Activated CD4-positive, alpha-beta T cell treated with anti-CD3 and anti-CD28 coated beads, Interleukin-2, amount 50 U/mL, for 24 hours (primary cell): ENCODE measurements at places on chromosomes 12 and 14.

- DNase-seq: no peak
Observed at GRCh38 chr12:18919871-18920511, 182.1 kb downstream of the CAPZA3 start.

DNA sequence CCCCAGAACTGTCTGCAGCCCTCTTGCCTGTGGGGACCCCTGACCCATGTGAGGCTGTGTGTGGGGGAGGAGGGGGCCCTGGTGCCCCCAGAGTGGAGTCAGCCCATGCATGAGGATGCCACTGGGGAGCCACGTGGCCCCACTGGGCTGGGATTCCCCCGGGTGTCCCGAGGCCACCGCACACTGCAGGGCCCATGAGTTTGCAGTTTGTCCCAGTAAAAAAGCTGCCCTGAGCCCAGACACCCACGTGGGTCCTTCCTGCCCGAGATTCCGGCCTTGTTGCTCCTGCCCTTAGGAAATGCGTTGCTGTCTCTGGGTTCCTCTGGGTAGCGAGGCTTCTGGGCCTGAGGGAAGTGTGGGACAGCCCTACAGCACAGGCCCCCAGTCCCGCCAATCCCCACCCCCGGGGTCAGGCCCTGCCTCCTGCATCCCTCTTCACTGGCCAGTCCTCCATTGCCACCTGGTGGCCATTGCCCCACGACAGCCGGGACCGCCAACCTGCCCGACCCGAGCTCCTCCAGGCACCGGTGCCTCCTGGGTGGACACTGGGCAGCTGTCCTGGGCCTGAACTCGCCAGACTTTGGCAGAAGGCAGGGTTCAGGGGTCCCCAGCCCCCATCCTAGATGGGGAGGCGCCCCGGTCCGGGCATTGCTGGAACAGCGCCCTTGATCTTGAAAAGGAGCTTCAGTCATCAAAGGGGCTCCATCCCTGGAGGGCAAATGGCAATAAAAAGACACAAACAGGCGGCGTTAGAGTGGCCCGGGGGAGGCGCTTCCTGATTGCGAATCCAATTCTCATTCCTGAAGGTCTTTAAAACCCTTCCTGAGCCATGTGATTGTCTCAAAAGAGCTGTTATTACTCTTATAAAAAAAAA is 15.6 kb upstream of the C14orf180 start:
- DNase-seq: peak; percentile 50

GRCh38 chr12:117476341-117476740 is 114.9 kb upstream of the NOS1 start:
- no peak for DNase-seq

- no peak for DNase-seq
Observed at GRCh38 chr14:65359503-65359902, 53.0 kb upstream of the FUT8 start.

- DNase-seq: no peak
Observed at GRCh38 chr12:29024117-29024516, 125.0 kb upstream of the FAR2 start.

DNA sequence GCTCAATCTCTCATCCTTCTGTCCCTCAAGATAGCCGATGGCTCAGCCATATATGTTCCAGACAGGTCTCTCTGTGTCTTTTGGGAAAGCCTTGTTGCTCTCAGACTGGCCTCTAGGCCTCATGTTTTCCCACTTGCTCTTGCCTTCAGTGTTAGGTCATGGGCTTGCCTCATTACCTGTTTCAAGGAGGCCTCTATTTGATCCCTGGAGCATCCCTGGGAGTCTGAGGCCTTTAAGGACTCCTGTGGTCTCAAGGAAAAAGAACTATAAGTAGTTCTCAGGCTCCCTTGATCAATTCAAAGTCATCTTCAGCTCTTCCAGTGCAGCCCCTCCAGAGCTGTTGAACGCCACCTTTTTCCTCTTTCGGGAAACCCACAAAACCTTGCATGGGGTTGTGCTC is 47.9 kb downstream of the NTF3 start:
- DNase-seq: no peak

GRCh38 chr14:23062002-23062401 is 4.7 kb upstream of the CDH24 start:
- no peak for DNase-seq

DNA sequence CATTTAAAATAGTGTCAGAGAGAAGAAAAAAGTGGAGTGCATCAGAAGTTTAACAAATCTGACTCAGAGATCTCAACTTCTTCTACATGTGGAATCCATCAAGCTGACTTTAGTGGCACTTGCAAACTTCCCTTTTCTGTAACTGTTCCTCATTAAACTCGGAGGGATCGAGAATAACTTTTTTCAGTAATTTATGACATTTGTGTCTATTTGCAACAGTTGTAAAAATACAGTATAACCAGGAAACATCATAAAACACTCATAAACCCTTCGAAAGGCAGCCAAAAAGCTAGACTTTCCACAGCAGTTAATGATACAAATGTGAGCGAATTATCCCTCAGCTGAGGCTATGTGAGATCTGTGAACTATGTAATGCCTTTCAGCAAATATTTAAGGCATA is 1936.8 kb upstream of the SEL1L start:
- DNase-seq: no peak

DNA sequence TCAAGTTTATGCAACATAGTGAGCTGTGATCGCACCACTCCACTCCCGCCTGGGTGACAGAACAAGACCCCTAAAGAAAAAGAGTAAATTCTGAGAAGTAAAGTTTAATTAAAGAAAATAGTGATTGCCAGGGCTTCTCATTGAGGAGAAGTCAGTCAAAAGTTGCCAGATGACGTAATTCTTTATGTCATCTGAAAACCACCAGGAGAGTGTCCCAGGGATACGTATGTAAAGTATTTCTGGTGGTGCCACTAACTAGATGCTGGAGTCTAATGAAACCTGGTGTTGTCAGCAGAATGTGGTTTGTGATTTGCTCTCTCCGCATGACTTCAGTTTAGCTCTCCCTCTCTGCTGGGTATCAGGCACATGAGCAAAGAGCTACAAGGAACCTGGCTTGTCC is 392.5 kb downstream of the DPF3 start:
- no peak for DNase-seq

DNA sequence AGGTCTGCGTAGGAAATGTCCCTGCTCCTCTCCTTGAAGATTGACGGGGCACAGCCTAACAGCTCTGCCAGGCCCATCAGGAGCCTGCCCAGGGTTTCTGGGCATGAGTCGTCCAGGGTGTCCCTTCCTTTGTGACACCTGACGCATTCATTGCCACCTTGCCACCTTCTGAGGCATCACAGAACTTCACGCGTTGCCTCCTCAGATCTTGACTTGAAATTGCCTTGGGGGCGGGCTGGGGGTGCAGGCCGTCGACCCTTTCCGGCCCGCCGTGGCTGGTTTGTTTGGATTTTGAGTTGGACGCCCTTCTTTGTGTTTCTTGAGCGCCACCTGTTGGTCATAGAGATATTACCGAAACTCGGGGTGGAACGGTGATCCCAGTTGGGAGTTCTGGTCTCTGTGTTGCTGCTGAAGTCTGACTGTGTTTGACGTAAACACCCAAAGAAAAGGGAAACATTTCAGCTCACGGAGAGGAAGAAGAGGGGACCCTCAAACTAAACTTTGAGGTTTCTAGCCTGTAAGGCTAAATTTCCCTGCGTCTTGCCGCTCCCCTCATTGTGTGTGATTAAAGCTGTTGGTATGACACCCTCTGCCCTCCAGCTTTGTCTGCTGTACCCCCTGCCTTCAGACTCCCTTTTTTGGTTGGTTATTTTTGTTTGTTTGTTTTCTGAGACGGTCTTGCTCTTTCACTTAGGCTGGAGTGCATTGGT is 44.6 kb downstream of the MLXIP start:
- peak; percentile 65 for DNase-seq

DNA sequence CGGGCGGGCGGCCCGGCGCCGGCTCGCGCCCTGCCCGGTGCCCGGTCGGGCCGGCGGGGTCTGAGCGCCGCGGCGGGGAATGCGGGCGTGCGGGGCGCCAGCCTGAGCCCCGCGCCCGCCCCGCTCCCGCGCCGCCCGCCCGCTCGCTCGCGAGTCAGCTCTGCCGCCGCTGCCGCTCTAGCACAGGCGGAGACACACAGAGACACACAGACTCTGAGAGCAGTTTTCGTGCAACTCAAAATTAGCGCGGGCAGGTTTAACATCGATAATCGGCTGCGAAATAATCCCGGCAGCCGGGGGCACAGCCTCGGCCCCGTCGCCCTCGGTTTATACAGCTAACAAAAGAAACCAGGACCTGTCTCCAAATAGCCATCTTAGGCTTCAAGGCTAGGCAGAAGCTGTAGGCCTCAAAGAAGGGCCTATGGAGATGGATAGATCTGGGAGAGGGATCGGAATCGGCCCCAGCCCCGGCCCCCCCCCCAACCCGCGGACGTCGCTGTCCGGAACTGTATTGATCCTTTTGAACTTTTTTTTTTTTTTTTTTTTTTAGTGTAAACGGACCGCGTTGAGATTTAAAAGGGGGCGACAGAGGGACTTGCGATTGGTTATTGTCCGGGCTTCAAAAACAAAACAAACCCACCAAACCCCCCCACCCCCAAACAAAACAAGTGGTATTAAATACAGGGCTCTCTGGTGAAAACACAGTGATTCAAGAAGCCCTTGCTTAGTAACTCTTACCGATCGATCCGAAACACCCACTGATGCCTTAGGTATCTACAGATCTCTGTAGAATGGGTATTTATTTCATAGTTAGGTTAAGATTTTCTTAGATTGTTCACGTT is 1.1 kb downstream of the ARID2 start:
- peak; percentile 30 for DNase-seq

- DNase-seq: no peak
Observed at GRCh38 chr12:77841521-77841920, 10.8 kb downstream of the NAV3 start.

DNA sequence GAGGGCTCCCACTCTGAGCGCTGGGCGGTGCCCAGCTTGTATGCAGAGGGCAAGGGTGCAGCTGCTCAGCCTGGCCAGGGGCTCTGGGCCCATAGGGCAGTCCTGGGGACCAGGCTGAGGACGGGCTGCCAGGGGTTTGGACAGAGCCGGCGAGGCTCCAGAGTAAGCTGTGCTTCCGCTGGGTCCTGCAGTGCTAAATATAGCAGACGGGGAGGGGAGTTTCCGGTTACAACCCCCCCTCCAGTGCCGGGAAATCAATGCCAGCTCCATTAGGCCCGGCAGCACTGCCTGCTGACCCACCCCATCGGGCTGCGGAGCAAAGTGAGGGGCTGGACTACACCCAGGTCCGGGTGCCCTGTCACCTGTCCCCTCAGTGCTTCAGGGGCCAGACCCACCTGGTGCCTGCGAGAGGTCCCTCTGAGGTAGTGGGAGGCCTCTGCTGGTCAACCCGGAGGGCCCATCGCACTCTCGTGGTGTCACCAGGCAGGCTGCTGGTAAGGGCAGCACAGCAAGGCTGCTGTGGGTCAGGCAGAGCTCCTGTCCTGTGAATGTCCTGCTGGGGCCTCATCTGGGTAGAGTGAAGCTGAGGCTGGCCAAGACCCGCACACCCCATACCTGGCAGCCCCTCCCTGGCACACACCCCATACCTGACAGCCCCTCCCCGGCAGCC is 2.6 kb upstream of the JAG2 start:
- DNase-seq: no peak

- DNase-seq: no peak
Observed at GRCh38 chr14:99265571-99265970, 6.4 kb downstream of the BCL11B start.

DNA sequence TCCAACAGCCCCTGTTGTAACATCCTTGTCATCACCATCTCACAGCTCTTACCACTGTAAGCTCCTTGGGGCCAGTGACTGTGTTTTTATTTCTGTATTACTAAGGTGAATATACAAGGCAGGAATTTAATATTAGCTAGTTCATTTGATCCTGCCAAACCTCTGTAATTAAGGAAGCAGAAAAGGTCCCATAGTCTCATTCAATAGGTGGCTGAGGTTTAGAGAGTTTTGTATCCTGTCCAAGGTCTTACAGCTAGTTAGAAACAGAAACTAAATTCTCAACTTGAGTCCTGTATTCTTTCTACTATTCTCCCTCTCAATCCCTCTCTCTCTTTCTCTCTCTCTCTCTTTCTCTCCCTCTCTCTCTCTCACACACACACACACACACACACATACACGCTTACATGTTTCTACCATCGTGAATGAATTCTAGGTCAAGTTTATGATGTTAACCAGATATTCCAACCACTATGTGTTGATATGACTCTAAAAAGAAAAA is 543 bp upstream of the GLIPR1 start:
- no peak for DNase-seq

GRCh38 chr14:87690076-87690613 is 302.8 kb downstream of the GALC start:
- DNase-seq: no peak

DNA sequence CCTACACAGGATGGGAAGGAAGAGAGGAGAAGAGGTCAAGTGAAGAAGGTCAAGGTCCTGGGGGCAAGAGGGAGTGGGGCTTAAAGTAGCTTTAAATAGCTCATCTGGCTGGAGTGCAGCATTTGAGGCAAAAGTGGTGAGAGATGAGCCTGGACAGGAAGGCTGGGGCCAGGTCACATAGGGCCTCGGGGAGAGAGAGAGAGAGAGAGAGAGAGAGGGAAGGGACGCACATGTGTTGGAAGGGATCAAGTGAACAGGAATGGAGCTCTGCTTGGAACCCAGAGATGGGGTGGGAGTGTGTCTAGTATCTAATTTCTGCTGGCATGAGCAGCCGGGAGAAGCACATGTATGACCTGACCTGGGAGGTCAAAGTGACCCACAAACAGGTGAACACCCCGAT is 407.5 kb downstream of the MED13L start:
- DNase-seq: no peak

DNA sequence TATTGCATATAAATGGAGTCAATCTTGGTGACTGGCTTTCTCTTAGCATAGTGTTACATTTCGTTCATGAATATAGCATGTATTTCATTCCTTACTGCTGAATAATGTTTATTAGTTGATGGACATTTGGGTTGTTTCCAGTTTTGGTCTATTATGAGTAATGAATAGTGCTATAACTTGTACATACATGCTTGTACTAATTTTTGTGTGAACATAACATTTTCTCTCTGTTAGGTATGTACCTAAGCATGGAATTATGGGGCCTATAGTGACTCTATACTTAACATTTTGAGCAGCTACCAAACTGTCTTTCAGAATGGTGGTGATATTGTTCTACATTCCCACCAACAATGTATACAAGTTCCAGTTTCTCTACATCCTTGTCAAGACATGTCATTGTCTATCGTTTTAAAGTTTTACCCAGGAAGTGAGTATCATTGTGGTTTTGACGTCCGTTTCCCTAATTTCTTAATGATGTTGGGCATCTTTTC is 23.1 kb downstream of the ATP2A2 start:
- DNase-seq: no peak
